Cardiac muscle cell (in vitro differentiated cells and primary cell): ENCODE measurements at places on chromosomes 1 and 21.
A peak's percentile ranks its signal among the peaks of the same experiment; 100 is the strongest.

DNA sequence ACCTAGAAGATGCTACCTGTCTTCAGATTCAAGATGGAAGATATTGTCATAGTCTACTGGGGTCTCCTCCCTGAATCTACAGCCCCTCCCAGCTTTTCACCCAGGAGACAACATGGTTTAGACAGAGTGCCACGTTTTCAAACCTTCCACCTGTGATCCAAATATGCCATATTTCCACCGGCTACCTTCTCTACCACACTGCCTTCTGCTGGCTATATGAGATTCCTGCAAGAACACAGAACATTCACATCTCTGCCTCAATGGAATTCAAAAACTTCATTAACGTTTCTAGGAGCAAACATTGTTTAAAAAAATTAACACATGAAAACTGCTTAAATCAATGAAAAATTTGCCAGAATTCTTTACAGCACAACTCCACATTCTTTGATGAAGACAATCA lies 12.9 kb upstream of the LELP1 start:
- DNase-seq: peak; percentile 1

- DNase-seq: no peak
Observed at GRCh38 chr21:43971201-43971991, 40.7 kb upstream of the TRAPPC10 start.

DNA sequence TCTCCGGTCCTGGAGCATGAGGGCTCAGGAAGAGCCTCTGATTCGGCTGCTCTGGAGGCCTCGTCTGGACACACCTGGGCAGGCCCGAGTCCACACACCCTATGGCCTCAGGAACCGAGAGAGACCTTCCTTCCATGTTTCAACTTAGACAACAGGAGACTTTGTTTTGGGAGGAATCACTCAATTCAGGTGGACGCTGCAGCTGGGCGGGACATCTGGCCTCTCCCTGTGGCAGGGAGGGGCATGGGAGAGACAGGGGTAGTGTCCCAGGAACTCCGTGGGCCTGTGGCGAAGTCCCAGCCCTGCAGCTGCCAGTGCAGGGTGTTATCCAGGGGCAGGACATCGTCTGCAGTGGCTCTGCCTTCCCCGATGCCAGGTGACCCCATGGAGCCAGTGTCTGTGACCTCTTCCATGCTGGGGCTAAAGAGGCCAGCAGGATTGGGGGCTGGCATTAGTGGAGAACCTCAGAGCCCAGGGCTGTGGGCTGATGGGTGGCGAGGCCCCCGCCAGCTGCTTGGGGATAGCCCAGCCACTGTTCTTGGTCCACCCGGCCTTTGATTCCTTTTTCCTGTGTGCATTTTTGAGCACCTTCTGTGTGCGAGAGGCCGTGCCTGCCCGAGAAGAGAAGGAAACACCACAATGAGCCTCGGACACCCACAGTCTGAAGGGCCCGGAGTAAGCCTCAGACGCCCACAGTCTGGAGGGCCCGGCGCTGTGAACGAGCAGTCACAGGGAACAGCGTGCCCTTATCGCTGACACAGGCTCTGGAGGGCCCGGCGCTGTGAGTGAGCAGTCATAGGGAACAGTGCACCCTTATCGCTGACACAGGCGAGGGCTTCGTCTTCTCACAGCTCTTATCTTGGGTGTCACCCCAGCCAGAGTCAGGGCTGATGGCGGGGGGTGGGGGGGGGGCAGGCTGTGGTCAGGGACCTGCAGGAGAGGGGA lies 6.2 kb downstream of the COL18A1 start:
- peak; percentile 46 for DNase-seq

DNA sequence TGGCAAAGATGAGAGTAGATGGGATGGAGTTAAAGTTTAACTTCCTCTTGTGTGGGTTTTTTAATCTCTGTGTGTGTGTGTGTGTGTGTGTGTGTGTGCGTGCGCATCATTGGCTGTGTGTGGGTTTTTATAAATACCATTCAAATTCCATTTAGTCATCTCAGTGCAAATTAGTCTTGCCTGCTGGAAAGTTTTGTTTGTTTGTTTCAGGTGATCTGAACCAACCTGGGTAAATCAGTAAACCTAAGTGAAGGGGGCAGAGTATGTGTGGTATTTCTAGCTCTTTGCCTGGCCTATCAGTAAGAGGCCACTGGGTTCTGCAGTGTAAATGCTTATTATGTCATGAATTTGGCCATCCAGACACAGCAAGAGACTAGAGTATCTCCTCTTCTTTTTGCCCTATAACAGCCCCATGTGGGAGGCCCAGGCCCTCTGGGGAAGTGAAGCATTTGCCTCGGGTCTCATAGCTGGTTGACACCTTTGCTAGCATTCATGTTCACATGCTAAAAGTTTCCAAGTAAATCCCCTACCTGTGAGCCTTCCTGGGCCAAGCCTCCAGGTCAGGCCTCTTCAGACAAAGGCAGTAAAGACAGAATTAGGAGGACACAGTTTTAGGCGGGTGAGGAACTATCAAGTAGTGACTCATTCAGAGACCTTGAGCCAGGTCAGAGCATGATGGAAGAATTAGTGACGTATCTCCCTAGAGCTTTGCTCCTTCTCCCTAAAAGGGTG lies 14.7 kb downstream of the INTS3 start:
- no peak for DNase-seq

DNA sequence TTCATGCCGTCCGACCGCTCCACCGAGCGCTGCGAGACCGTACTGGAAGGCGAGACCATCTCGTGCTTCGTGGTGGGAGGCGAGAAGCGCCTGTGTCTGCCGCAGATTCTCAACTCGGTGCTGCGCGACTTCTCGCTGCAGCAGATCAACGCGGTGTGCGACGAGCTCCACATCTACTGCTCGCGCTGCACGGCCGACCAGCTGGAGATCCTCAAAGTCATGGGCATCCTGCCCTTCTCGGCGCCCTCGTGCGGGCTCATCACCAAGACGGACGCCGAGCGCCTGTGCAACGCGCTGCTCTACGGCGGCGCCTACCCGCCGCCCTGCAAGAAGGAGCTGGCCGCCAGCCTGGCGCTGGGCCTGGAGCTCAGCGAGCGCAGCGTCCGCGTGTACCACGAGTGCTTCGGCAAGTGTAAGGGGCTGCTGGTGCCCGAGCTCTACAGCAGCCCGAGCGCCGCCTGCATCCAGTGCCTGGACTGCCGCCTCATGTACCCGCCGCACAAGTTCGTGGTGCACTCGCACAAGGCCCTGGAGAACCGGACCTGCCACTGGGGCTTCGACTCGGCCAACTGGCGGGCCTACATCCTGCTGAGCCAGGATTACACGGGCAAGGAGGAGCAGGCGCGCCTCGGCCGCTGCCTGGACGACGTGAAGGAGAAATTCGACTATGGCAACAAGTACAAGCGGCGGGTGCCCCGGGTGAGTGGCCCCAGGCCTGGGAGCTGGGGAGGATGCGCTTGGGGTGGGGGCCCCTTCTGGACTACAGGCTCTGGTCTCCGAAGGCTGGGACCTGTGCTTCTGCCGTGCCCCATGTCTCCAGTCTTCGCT lies 1.1 kb downstream of the SKI start:
- peak; percentile 79 for DNase-seq

- no peak for DNase-seq
Observed at GRCh38 chr1:81174052-81174451, 626.7 kb upstream of the ADGRL2 start.

GRCh38 chr1:30420519-30421050 lies 302.8 kb downstream of the MATN1 start:
- no peak for DNase-seq

GRCh38 chr1:200535605-200536004 lies 84.9 kb downstream of the KIF14 start:
- DNase-seq: no peak

DNA sequence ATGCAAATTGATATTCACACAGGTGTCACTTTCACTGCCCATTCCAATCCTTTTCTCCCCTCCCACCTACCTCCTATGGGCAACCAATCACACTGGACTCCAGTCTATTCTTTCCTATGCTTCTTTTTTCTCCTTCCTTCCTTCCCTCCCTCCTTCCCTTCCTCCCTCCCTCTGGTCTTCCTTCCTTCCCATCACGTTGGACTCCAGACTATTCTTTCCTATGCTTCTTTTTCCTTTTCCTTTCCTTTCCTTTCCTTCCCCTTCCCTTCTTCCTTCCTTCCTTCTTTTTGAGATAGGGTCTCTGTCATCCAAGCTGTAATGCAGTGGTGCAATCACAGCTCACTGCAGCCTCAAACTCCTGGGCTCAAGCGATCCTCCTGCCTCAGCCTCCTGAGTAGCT lies 64.6 kb downstream of the GNG4 start:
- DNase-seq: no peak
